Thoracic aorta (tissue), 2 donors: ENCODE measurements at places on chromosomes 7 and 10. TPM values are rescaled to one million over a fixed set of nuclear protein-coding genes. Genes with fewer than 3 reads are reported as not detected.

DNA sequence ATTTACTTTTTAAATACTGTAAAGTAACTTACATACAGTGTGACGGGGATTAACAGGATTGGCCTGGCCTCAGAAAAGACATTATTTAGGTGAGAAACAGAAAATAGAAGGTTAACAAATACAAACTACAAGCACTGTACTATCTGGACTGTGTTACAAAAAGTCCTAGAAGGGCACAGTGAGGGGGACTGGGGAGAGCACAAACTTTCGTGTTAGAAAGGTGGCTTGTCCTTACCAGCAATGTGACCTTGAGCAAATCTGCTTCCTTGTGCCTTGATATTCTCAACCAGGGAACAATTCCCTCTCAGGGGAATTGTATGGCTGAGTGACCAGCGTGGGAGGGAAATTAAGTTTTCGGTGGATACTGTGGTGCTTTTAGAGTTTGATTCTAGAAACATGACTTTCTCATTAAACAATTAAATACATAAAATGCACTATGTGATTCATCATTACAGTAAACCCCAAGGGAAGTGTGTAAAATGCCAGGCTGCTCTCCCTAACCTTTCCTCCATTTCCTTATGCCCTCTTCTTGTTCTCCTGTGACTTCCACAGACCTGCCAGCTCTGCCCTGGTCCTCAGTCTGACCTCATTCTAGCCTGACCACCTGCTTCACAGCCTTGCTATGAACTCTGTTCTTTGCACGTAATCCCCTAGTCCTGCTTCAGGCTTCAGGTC, 57.7 kb downstream of the OSBPL3 start:
- DNase-seq, result no peak
- H3K27ac ChIP-seq, result no peak overlapping the region
- peaks cover 7% of the 10 kb centered on the region for H3K4me1 ChIP-seq
- H3K36me3 ChIP-seq, result no peaks in the 10 kb centered on the region
- H3K27me3 ChIP-seq, result no peaks in the 10 kb centered on the region
- H3K4me3 ChIP-seq, result no peak overlapping the region

GRCh38 chr7:158395780-158396278, 191.8 kb downstream of the PTPRN2 start:
- H3K27ac ChIP-seq, result no peak overlapping the region
- DNase-seq, result no peak
- H3K36me3 ChIP-seq, result no peaks in the 10 kb centered on the region
- H3K4me1 ChIP-seq, result no peaks in the 10 kb centered on the region

GRCh38 chr7:91047636-91048035, 216.6 kb upstream of the FZD1 start:
- H3K4me1 ChIP-seq, result peaks cover 21% of the 10 kb centered on the region
- H3K27ac ChIP-seq, result no peak overlapping the region
- H3K36me3 ChIP-seq, result no peaks in the 10 kb centered on the region
- H3K27me3 ChIP-seq, result no peaks in the 10 kb centered on the region
- no peak overlapping the region for H3K4me3 ChIP-seq
- DNase-seq, result no peak

GRCh38 chr7:129875745-129876411, 76.9 kb downstream of the UBE2H start:
- peak overlapping the region; percentile 30 for H3K4me3 ChIP-seq
- DNase-seq, result no peak
- no peaks in the 10 kb centered on the region for H3K36me3 ChIP-seq
- peaks cover 43% of the 10 kb centered on the region for H3K4me1 ChIP-seq

- H3K36me3 ChIP-seq, result no peaks in the 10 kb centered on the region
- H3K27ac ChIP-seq, result peak overlapping the region; percentile 94
- H3K27me3 ChIP-seq, result no peaks in the 10 kb centered on the region
- H3K4me3 ChIP-seq, result no peak overlapping the region
- peaks cover 78% of the 10 kb centered on the region for H3K4me1 ChIP-seq
- no peak for DNase-seq
Observed at GRCh38 chr10:59082249-59082648, 94.2 kb upstream of the PHYHIPL start.

- no peaks in the 10 kb centered on the region for H3K27me3 ChIP-seq
- no peak for DNase-seq
- H3K27ac ChIP-seq, result no peak overlapping the region
- H3K36me3 ChIP-seq, result no peaks in the 10 kb centered on the region
- no peak overlapping the region for H3K4me3 ChIP-seq
Observed at GRCh38 chr10:27635699-27636270, 109.8 kb downstream of the MKX start.

DNA sequence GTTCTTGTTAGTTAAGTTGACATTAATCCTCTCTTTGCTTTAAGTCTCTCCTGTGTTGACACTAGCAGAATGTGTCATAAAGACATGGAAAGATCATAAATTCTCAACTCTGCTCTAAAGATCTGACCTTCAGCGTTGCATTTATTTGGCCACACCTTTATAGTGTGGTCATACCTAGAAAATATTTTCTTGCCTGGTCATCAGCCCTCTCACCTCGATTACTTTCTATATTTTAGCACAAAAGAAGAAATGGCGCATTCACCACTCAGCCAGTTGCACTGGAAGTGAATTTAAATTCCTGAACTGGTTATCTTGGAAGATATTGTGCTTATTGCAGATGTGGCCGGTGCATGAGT, 96.7 kb upstream of the PDCD4 start:
- no peaks in the 10 kb centered on the region for H3K4me1 ChIP-seq
- no peak for DNase-seq
- H3K27me3 ChIP-seq, result no peaks in the 10 kb centered on the region
- H3K36me3 ChIP-seq, result no peaks in the 10 kb centered on the region

GRCh38 chr10:89792187-89792586, 90.8 kb downstream of the KIF20B start:
- DNase-seq, result no peak
- no peak overlapping the region for H3K27ac ChIP-seq
- no peaks in the 10 kb centered on the region for H3K4me1 ChIP-seq
- no peaks in the 10 kb centered on the region for H3K36me3 ChIP-seq
- H3K27me3 ChIP-seq, result no peaks in the 10 kb centered on the region

- H3K36me3 ChIP-seq, result no peaks in the 10 kb centered on the region
- H3K27ac ChIP-seq, result no peak overlapping the region
- DNase-seq, result no peak
- no peak overlapping the region for H3K4me3 ChIP-seq
Observed at GRCh38 chr10:6738112-6738768, 158.2 kb upstream of the PRKCQ start.

- H3K4me1 ChIP-seq, result no peaks in the 10 kb centered on the region
- no peaks in the 10 kb centered on the region for H3K27me3 ChIP-seq
- DNase-seq, result no peak
- H3K27ac ChIP-seq, result no peak overlapping the region
Observed at GRCh38 chr10:84739641-84740040, 411.3 kb downstream of the CCSER2 start.

- H3K4me3 ChIP-seq, result no peak overlapping the region
- H3K27me3 ChIP-seq, result no peaks in the 10 kb centered on the region
- H3K27ac ChIP-seq, result no peak overlapping the region
- DNase-seq, result no peak
- H3K36me3 ChIP-seq, result no peaks in the 10 kb centered on the region
- no peaks in the 10 kb centered on the region for H3K4me1 ChIP-seq
Observed at GRCh38 chr10:74507951-74508350, 318.4 kb upstream of the KAT6B start.

DNA sequence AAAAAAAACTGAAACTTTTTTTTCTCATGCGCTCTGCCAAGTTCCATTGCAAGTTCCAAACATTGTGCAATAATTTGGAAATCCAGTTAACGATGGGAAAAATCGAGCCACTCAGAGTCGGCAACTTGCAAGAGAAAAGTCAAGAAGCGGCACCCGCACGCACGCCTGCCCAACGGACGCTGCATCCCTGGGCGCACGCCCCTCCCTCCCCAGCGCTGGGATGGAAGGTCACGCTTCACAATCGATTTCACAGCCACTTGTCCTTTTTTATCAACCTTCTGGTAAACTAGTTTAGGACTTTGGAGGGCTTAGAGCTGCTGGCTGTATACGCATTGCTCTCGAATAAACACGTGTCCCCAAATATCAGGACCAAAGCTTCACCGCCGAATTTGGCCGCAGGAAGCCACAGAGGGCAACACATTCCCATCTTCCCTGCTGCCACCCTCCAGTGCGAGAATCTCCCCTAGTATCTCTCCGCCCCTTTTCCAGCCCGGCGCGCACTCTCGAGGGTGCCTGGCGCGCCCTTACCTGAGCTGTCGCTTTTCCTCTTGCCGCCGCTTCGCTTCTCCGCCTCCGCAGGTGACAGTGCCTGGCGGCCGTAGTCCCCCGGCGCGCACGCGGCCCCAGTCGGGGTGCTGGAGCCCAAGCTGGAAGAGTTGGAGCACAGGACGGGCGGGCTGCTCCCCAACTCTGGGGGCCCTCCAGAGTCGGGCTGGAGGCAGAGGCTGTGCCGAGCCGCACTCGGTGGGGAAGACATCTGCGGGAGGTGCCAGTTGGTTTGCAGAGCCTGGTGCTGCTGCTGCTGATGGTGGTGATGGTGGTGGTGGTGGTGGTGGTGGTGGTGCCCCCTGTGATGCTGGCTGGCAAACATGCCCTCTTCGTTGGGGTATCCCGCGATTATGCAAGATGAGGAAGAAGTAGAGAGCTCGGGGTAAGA, 857 bp downstream of the MEOX2 start:
- peak overlapping the region; percentile 83 for H3K4me3 ChIP-seq
- no peaks in the 10 kb centered on the region for H3K27me3 ChIP-seq
- H3K36me3 ChIP-seq, result no peaks in the 10 kb centered on the region
- H3K4me1 ChIP-seq, result peaks cover 9% of the 10 kb centered on the region
- DNase-seq, result no peak

- H3K27me3 ChIP-seq, result no peaks in the 10 kb centered on the region
- DNase-seq, result no peak
Observed at GRCh38 chr7:100396421-100396982, 23.2 kb downstream of the PILRA start.

- no peak overlapping the region for H3K4me3 ChIP-seq
- H3K36me3 ChIP-seq, result no peaks in the 10 kb centered on the region
- H3K27me3 ChIP-seq, result no peaks in the 10 kb centered on the region
- peaks cover 39% of the 10 kb centered on the region for H3K4me1 ChIP-seq
- DNase-seq, result no peak
Observed at GRCh38 chr10:31754803-31755624, 173.6 kb downstream of the ARHGAP12 start.

DNA sequence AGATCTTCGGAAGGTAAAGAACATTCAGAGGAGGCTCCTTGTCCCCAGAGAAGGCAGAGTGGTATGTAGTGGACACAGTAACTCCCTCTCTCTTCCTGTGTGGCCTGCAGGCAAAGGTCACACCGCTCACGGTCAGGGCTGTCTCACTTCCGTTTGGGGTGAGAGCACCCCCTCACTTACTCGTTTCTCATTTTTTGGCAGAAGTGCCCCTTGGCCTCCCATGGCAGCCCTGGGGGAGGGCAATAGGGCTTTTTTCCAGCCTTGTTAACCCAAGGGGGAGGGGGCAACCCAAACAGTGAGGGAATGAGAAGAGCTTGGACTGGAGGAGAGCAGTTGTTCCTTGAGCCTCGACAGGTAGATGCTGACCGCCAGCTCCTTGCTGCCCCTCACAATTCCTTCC, 31.8 kb upstream of the SRGN start:
- peaks cover 5% of the 10 kb centered on the region for H3K4me1 ChIP-seq
- H3K27me3 ChIP-seq, result no peaks in the 10 kb centered on the region
- no peaks in the 10 kb centered on the region for H3K36me3 ChIP-seq
- no peak overlapping the region for H3K4me3 ChIP-seq
- no peak overlapping the region for H3K27ac ChIP-seq

GRCh38 chr7:21028186-21028585, 241.5 kb upstream of the SP8 start:
- no peaks in the 10 kb centered on the region for H3K4me1 ChIP-seq
- no peak for DNase-seq
- H3K36me3 ChIP-seq, result no peaks in the 10 kb centered on the region
- H3K4me3 ChIP-seq, result no peak overlapping the region
- no peaks in the 10 kb centered on the region for H3K27me3 ChIP-seq

- no peak overlapping the region for H3K27ac ChIP-seq
- no peaks in the 10 kb centered on the region for H3K36me3 ChIP-seq
- H3K4me1 ChIP-seq, result no peaks in the 10 kb centered on the region
- no peaks in the 10 kb centered on the region for H3K27me3 ChIP-seq
Observed at GRCh38 chr10:43110338-43111071, 27.7 kb upstream of the CSGALNACT2 start.

DNA sequence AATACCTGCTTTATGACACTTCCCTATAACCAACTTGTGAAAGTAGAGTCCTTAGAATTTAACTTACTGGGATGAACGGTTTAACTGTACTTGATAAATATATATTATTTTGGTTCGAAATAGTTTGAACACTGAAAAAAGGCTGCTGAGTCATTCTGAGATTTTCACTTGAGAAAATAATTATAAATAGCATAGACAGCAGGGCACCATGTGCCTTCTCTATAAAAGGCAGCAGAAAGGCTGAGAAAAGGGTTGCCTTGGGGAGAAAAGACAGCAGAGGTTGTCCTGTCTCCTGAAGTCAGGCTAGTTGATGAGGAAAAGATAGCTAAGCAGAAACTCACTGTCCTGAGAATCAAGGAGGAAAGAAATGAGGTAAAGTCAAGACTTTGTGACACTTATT, 92.4 kb downstream of the CTTNBP2 start:
- H3K27me3 ChIP-seq, result no peaks in the 10 kb centered on the region
- DNase-seq, result no peak
- H3K4me3 ChIP-seq, result peak overlapping the region; percentile 5
- H3K36me3 ChIP-seq, result no peaks in the 10 kb centered on the region
- peaks cover 19% of the 10 kb centered on the region for H3K4me1 ChIP-seq

GRCh38 chr10:97937054-97937453, 87.4 kb downstream of the GOLGA7B start:
- no peaks in the 10 kb centered on the region for H3K27me3 ChIP-seq
- H3K36me3 ChIP-seq, result no peaks in the 10 kb centered on the region
- no peak for DNase-seq
- H3K4me1 ChIP-seq, result no peaks in the 10 kb centered on the region

GRCh38 chr7:130475776-130476175, 16.1 kb upstream of the MEST start:
- H3K27ac ChIP-seq, result no peak overlapping the region
- no peaks in the 10 kb centered on the region for H3K27me3 ChIP-seq
- H3K36me3 ChIP-seq, result no peaks in the 10 kb centered on the region
- DNase-seq, result no peak

- H3K27me3 ChIP-seq, result no peaks in the 10 kb centered on the region
- no peak overlapping the region for H3K27ac ChIP-seq
- H3K36me3 ChIP-seq, result no peaks in the 10 kb centered on the region
- peaks cover 21% of the 10 kb centered on the region for H3K4me1 ChIP-seq
- H3K4me3 ChIP-seq, result no peak overlapping the region
- DNase-seq, result no peak
Observed at GRCh38 chr10:4819067-4819466, 6.9 kb upstream of the AKR1E2 start.

DNA sequence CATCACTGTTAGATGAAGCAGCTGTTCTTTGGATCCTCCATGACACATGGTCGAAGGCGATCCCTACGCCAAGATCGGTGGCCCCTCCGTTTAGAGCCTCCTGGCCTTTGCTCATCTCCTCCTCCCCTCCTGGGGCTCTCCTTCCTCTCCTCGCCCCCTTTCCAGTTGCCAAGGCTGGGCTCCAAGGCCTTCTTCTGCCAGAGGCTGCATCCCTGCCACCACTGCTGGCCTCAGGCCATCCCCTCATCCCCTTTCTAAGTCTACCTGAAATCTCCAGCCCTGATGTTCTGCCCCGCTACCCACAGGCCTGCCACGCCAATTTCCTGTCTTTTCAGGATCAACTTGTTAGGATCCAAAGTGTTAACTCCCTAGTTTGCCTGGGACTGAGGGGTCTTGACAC, 265.1 kb upstream of the ZMIZ1 start:
- no peaks in the 10 kb centered on the region for H3K27me3 ChIP-seq
- peak overlapping the region; percentile 8 for H3K27ac ChIP-seq
- H3K4me1 ChIP-seq, result peaks cover 53% of the 10 kb centered on the region
- no peaks in the 10 kb centered on the region for H3K36me3 ChIP-seq
- H3K4me3 ChIP-seq, result no peak overlapping the region
- no peak for DNase-seq

The CCDC7 gene
- 70.8 TPM for total RNA-seq

The STRIP2 gene
- 1.1 TPM for total RNA-seq

The SFRP5 gene
- total RNA-seq, result 0.41 TPM

The ZWINT gene
- 0.41 TPM for total RNA-seq

The ZNF438 gene
- 14.5 TPM for total RNA-seq

The MCM10 gene
- total RNA-seq, result not detected

The PRKCQ gene
- 0.42 TPM for total RNA-seq
